ENCODE measurements at places on chromosomes 12 and 14. TPM values are rescaled to one million over a fixed set of nuclear protein-coding genes. Genes with fewer than 3 reads are reported as not detected.

- DNase-seq: no peak
These were observed 19.4 kb downstream of the AEBP2 start for GRCh38 chr12:19458733-19459132.

PZP gene
- total RNA-seq: 0.22 TPM

FOXM1 gene
- total RNA-seq: 1.6 TPM

SLCO1B1 gene
- not detected for total RNA-seq

DNA sequence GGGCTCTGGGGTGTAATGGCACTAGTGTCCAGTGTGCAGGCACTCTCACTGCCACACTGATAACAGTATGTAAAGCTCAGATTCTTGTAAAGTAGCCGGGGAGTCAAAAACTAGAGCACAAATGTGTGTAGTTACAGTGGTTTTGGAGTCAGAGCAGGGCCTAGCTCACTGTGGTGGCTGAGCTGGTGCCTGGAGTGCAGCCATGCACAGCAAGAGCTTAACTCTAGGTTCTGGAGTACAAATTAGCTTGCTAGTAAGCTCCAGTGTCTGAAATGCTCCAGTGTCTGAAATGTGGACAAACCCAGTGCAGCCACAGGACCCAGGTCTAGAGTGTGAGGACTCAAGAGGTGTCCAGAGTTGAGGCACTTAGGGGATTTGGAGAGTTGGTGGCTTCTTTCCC lies 149.2 kb downstream of the MSRB3 start:
- no peak for DNase-seq

DNA sequence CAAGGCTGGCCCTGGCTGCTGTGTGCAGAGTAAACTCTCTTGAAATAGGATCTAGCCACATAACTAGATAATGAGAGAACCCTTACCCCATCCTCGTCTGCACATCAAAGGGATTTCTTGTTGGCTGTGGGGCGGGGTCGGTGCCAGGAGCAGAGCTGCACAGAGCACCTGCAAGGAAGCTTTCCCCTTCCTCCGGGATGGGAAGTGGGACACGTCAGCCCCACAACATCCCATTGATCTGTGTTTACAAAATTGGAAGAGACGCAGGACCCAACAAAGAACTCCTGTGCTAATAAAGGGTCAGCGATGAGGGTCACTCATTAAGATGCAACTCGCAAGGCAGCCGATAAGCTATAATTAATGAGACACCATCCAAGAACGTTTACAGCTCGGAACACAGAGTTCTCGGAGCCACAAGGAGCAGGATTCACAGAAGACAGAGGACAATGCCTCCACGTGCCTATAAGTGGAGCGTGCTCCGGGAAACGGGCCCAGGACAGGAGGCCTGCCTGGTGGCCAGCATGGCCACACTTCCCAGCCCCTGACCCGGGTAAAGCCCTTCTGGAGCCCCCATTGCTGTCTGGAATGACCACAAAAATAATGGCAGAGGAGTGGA lies 171.5 kb downstream of the SLC15A4 start:
- no peak for DNase-seq

TPH2 gene
- total RNA-seq: not detected

PRIMA1 gene
- not detected for total RNA-seq

DNA sequence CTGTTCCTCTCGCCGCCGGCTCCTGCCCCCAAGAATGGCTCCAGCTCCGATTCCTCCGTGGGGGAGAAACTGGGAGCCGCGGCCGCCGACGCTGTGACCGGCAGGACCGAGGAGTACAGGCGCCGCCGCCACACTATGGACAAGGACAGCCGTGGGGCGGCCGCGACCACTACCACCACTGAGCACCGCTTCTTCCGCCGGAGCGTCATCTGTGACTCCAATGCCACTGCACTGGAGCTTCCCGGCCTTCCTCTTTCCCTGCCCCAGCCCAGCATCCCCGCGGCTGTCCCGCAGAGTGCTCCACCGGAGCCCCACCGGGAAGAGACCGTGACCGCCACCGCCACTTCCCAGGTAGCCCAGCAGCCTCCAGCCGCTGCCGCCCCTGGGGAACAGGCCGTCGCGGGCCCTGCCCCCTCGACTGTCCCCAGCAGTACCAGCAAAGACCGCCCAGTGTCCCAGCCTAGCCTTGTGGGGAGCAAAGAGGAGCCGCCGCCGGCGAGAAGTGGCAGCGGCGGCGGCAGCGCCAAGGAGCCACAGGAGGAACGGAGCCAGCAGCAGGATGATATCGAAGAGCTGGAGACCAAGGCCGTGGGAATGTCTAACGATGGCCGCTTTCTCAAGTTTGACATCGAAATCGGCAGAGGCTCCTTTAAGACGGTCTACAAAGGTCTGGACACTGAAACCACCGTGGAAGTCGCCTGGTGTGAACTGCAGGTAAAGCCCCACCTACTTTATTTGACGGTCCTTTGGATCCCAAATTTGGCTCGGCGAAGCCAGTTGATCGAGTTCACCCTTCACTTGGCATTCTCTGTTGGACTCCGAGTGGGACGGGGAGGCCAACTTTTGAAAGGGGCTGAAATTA lies 1.5 kb downstream of the WNK1 start:
- DNase-seq: peak; percentile 44

- DNase-seq: no peak
These were observed 100.4 kb downstream of the TTC6 start for GRCh38 chr14:37695866-37696265.

- DNase-seq: no peak
These were observed 60.6 kb downstream of the DAAM1 start for GRCh38 chr14:59249029-59249428.

- DNase-seq: peak; percentile 65
These were observed 19.5 kb downstream of the DCAF5 start for GRCh38 chr14:69133206-69134125.

- DNase-seq: no peak
These were observed 180.9 kb downstream of the CALM1 start for GRCh38 chr14:90577661-90578282.

DNA sequence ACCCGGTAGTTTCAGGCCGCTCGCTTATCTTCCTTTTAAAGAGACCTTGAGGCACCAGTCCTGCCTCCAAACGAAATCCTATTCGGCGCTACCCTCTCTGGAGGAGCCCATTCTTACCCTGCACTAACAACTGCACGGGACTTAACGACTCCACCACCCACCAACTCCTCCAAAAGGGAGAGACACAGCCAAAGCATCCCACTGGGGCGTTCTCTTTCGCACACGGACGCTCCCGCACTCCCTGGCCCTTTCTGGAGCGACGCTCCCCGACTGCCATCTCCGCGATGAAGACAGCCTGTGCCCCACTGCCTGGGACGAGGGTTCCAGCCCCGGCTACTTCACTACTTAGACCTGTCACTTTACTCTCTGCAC lies 650 bp downstream of the GALC start:
- DNase-seq: no peak
